Small intestine (tissue), 16 donors: ENCODE measurements at places on chromosomes 6 and 20.

DNA sequence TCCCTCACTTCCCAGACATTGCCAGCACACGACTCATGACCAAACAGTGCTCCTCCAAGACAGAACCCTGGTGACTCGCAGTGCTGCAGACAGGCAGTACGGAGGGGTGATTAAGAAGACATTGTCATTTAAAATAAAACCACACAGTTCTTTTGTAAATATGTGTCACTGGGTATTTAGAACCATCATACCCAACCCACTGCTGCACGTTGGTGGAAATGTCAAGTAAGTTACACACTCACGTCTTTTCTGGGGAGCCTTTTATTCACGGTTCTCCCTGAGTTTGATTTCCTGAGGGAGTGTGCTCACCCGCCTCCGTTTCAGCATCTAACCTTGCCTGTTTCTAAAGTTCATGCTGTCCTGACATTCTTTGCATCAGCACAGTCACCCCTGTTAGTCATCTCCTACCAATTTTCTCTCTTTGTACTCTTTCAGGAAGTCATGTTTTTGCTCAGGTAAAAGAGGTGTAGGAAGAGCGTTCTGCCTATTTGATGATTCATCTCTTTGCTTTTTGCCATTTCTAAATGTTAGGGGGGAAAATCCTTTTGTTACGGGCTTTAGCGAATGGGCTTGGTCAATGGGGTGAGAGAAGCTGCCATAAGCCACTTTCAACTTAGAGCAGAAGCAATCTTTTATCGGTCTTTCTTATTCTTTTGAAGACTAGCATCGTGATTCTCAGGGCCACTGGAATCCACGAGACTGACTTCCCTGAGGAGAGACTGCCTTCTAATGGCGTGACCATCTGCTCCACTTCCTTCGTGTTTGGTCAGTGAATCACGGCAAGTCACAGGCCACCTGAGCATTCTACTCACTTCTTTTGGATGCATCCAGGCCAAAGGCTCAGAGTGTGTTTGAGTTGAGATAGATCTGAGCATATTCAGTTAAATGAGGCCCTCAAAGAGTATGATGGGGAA is 512.8 kb upstream of the JARID2 start:
- no peak for DNase-seq

DNA sequence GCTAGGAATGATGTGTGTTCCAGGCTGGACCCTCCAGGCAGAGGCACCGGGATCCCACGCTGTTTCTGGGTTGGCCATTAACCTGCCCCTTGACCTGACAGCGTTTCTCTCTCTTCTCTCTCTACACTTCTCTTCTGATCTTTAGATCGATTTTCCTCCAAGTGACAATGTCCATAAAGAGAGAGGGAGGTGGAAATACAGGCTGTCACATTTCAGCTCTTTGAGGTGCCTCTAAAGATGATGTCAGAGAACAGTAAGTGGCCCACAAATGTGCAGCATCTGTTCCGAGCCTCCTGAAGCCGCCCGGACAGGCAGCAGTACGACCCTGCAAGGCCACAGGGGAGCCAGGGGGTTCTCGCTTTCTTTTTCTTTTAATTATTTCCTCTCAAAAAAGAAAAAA is 2.5 kb upstream of the SLCO4A1 start:
- DNase-seq = no peak

DNA sequence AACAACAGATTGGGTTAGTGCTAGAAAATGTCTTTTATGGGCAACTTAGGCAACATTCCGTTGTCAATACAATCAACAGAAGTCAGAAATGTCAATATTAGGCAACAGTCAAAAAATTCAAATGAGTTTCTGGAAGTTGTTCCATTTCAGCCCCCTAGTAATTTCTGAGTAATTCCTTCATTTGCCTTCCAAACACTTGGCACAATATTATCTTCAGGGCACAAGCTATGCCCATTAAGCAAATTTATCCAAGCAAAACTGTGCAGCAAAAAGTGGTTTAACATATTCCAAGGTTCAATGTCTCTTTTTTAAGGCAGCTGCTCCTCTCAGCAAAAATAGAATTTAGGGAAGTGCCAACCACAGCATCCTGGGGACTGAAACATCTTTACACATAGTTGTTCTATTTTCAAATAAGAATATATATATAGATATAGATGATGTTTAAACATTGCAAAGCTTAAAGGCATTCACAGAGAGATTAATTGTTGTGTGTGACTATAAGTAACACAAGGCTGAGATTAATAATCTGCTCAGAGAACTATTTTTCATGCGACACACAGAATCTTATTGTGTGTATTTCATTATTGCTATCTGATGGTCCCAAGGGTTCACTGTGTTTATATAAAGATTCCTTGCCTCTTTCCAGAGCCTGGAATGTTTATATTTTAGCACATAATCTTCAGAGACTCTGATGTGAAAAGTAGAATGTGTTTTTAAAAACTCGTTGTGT is 75.2 kb upstream of the ADTRP start:
- no peak for DNase-seq

- DNase-seq = no peak
Observed at GRCh38 chr6:160435935-160436334, 87.8 kb downstream of the SLC22A3 start.

DNA sequence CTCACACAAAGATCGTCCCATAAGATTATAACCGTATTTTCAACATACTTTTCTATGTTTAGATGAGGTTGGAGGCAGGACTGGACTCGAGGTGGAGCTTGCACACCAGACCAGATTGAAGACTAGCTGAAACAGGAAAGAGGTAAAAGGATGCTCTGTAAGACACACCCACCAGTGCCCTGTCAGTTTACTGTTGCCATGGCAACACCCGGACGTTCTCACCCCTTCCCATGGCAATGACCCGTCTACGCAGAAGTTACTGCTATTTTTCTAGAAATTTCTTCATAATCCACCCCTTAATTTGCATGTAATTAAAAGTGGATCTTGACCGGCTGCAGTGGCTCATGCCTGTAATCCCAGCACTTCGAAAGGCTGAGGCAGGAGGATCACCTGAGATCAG is 13.6 kb upstream of the SRSF6 start:
- DNase-seq = no peak

GRCh38 chr20:51542033-51542570 is 417 bp downstream of the NFATC2 start:
- peak; percentile 73 for DNase-seq

GRCh38 chr20:64041040-64041780 is 5.2 kb downstream of the C20orf204 start:
- no peak for DNase-seq

GRCh38 chr6:57017841-57018240 is 28.7 kb upstream of the KIAA1586 start:
- DNase-seq = no peak

- DNase-seq = peak; percentile 50
Observed at GRCh38 chr20:36578356-36579041, 5.1 kb downstream of the TGIF2 start.
